ENCODE measurements at places on chromosomes 7 and 10. TPM values are rescaled to one million over a fixed set of nuclear protein-coding genes. Genes with fewer than 3 reads are reported as not detected.

The TMEM176B gene
- 52.3 TPM for total RNA-seq

DNA sequence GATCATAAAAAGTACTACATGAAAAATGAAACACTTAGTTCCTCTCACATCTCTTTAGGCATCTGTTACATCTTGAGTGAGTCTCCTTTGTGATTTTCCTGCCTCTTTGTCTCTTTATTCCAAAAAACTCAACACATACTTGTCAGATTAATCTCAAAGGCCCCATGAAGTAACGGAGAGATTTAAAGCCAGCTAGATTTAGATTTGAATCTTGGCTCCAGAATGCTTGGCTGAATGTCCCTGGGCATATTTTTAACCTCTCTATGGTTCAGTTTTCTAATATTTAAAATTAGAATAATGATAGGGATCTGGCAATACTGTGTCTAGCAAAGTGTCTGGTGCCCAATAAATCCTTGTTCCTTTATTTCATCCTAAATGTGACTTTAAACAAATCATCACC, 140.0 kb downstream of the DGKB start:
- DNase-seq = no peak

The SEC24C gene
- total RNA-seq = 34.9 TPM

DNA sequence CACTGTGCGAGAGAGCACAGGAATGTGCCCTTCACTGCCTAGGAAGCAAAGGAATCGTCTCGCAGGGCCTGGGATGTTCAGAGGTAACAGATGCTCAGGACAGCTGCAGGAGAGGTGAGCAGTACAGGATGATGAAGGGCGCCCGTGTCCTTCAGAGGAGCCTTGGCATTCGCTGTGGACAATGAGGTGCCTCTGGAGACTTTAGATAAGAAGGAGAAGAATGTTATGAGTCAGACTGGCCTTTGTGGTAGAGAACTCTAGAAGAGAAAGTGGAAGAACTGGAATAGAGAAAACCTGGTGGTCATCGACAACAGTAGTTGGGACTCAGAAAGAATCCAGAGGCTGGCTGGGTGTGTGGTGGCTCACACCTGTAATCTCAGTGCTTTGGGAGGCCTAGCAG, 64.4 kb upstream of the LEP start:
- no peak for DNase-seq

The MYH16 gene
- total RNA-seq = not detected

DNA sequence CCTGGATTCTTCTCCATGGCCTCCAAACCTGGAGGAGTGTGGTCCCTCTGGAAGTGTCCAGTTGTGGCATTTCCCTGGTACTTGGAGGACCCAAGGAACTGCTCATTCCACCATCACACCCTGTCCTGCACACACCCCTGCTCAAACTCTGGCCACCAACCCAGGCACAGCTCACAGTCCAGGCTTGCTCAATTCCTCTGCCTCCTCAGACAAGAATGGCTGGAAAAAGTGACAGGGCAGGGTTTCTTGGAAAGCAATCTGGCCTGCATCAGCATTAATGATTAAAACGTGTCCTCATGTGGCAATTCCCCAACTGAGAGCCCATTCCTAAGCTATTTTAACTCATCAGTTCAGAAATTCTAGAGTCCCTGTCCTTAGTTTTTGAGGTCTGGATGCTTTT, 17.2 kb upstream of the TPST1 start:
- peak; percentile 82 for DNase-seq

DNA sequence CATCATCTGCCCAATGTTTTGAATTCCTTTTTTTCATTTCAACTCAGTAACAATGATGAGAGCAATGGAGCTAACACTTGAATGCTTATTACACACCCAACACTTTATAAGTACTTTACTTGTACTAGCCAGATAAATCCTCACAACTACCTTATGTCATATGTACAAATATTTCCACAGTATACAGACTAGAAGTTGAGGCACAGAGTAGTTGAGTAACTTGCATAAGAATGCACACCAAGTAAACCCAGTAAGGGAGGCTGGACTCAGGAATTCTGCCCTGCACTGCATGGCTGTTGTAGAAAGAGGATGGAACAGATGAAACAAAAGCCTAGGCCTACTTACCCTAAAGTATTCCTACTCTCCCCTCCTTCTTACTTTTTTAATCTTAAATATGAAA, 15.8 kb downstream of the DPY19L1 start:
- DNase-seq = no peak

DNA sequence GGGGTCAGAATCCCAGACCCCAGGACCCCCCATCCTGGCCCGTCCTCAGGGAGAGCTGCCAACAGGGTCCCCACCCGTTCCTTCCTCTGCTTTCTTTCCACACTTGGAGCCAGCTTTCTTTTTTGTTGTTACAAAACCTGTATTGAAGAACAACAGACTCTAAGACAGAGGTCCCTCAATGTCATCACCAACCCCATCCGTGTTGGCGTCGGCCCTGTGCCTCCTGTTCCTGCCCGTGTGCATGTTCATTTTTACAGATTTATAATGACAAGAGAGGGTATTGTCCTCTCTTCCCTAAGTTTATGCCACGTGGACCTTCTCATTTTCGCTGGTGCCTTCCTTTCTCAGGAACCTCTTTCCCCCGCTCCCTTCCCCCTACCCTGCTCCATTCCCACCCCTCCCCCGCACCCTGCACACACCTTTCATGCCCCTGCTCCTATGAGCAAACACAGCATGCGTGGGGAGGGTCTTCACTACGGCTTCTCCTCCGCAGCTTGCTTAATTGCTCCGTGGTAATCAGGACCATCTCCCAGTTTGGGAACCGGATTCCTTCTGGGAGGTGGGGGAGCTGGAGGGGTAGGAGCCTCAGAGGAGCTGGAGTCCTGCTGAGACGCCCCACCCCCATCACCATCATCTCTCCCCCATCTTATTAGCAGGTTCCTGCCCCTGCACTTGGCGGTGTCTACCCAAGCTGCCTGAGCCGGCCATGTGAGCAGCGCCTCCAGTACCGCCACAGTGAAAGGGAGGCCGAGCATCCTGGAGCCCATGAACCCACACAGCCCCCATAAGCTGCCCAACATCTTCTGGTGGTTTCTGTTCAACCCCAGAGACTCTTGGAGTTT, 88.0 kb upstream of the INSIG1 start:
- DNase-seq = peak; percentile 48

The CHN2 gene
- 37.7 TPM for total RNA-seq

- DNase-seq = no peak
Measured at GRCh38 chr10:92268748-92269147, 22.1 kb downstream of the CPEB3 start.

The ANKRD30A gene
- total RNA-seq = not detected

The TRIM8 gene
- total RNA-seq = 88.6 TPM

DNA sequence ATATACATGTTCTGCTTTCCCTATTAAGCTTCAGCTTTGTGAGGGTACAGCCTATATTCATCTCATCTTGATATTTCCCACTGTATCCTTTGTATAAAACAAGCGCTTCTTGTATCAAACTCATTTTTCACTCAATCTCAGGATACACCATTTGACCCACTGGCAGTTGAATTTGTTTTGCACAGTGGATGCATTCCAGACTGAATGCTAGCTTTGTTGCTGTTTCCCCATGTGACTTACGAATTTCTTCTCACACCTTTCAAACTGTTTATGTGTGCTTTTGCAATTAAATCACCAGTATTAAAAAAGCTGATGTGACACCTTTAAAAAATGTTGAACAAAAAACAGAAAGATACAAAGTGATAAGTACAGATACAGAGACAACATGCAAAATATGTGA, 180.9 kb downstream of the ZNF438 start:
- no peak for DNase-seq

DNA sequence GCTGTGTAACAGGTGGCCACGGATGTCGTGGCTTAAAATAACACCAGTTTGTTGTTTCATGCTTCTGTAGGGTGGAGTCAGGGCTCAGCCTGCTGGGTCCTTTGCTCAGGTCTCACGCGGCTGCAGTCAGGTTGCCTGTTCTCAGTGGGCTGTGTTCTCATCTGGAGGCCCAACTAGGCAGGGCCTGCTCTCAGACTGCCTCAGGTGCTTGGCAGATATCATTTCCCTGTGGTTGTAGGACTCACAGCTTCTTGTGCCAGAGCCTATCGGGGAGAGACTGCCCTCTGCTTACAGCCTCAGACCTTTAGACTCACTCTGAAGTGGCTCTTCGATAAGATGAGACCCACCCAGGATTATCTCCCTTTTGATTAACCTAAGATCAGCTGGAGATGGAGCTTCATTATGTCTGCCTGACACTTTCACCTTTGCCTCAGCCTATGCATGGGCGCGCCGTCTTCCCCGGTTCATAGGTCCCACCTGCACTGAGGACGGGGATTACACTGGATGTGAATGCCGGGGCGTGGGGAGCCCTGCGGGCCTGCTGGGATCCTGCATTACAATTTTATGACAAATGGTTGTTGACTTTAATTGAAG, 55.3 kb downstream of the INPP5A start:
- peak; percentile 56 for DNase-seq

All from sigmoid colon (tissue), 7 donors.